ENCODE measurements at places on chromosomes 12 and 14.

- peak; percentile 65 for DNase-seq
Measured at GRCh38 chr12:1810201-1810930, 10.0 kb upstream of the LRTM2 start.

GRCh38 chr12:18430425-18431048 lies 169.2 kb downstream of the PIK3C2G start:
- peak; percentile 39 for DNase-seq

- DNase-seq, result no peak
Measured at GRCh38 chr12:132479291-132479690, 10.7 kb upstream of the FBRSL1 start.

DNA sequence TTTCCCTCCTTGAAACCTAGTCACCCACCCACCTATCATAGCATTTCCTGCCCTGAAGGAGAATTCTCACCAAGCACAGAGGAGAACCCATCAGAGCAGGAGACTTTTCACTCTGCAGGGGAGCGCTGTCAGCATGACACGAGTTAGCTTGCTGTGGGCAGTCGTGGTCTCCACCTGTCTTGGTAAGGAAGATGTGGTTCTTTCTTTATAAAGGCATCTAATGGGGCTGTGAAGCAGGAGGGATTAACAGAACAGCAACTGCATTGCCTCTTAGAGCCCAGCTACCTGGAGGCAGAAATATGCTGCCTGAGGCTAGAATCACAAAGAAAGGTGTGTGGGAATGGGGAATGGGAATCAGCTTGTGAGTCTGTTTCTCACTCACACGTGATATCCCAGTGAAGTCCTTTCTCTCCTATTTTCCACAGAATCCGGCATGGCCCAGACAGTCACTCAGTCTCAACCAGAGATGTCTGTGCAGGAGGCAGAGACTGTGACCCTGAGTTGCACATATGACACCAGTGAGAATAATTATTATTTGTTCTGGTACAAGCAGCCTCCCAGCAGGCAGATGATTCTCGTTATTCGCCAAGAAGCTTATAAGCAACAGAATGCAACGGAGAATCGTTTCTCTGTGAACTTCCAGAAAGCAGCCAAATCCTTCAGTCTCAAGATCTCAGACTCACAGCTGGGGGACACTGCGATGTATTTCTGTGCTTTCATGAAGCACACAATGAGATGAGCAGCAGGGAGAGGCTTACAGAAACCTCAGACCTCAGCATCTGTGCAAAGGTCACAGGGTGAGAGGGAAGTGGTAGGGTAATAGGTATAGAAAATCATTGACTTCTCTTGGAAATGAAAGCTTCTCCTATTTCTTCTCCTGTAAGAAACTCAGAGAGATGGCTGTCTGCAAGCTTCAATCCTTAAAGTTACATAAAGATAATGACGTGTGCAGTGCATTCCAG lies 316.9 kb downstream of the DAD1 start:
- DNase-seq, result no peak

DNA sequence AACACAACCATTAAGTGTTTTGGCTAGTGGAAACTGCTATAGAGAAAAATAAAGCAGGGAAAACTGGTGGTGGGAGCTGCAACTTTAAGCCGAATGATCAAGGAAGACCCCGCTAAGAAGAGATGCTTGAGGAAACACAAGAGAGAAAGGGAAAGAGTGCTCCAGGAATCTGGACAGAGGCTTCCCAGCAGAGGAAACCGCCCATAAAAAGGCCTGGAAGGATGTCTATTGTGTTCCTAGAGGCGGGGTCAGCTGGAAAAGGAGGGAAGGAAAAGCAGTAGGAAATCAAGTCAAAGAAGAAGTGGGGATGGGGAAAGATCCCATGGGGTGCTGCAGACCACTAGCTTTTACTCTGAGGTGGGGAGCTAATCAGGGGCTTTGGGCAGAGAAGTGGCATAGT lies 12.4 kb downstream of the SLC2A13 start:
- DNase-seq, result no peak

DNA sequence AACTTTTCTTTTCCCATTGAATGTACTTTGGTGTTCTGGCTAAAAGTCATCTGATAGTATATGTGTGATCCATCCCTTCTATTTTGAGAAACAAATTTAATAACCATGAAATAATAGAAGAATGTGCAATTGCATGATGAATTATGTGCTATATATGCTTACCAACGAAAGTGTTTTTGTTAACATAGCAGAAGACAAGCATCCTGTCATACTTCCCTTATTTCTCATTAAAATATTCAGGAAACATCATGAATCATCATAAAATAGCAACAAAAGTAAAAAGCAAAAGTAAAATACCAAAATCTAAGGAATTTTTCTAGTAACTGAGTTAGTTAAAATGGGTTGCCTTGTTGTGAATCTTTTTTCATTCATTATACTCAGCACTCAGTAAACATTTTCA lies 409.0 kb upstream of the PDE3A start:
- DNase-seq, result no peak

- DNase-seq, result no peak
Measured at GRCh38 chr14:104968153-104968527, 10.0 kb downstream of the AHNAK2 start.

- no peak for DNase-seq
Measured at GRCh38 chr12:68452078-68452715, 120.0 kb upstream of the MDM1 start.

DNA sequence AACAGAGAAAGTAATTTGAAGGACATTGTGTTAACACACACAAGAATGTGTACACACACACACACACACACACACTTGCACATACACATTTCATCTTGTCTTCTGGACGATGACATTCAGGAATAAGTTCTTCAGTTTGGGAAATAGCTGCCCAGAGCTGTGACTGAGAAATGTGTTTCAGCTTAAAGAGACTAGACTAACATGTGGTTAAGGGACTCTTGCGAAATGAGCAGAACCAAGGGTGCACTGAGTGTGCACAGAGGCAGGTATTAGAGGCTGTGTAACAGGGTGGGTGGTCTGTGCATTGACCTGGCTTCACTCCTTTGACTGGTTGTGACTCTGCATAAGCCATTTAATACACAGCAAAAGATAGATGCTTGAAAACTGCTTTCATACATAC lies 29.4 kb upstream of the KCNA5 start:
- DNase-seq, result peak; percentile 26

DNA sequence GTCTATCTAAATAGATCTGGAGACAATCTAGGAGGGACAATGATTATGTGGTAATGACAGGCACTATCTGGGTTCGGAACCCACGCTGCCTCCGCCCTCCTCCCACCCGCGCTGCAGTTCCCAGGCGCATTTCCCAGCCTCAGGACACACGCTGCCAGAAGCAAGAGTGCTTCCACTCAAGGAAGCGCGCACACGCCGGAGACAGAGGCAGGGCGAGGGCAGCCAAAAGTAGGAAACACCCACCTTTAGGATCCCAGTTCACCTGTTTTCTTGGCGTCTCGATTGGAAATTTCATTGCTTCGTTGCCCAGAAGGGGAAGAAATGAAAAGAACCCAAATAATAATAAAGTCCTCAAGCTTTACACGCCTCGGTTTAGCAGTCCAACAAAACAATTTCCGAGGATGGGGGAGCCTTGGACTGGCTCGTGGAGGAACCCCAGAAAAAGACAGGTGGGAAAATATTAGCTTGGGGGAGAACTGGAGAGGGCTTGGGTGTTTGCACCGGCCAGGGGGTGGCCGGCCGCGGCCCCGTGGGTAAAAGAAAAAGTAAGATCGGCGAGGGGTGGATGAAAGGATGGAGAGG lies 474 bp downstream of the KCNK10 start:
- DNase-seq, result no peak
